ENCODE measurements at places on chromosomes 5 and 9. TPM values are rescaled to one million over a fixed set of nuclear protein-coding genes. Genes with fewer than 3 reads are reported as not detected.

GRCh38 chr9:136226680-136227407 is 18.8 kb downstream of the QSOX2 start:
- DNase-seq: no peak

- DNase-seq: no peak
Measured at GRCh38 chr5:40738502-40738901, 17.3 kb downstream of the TTC33 start.

DNA sequence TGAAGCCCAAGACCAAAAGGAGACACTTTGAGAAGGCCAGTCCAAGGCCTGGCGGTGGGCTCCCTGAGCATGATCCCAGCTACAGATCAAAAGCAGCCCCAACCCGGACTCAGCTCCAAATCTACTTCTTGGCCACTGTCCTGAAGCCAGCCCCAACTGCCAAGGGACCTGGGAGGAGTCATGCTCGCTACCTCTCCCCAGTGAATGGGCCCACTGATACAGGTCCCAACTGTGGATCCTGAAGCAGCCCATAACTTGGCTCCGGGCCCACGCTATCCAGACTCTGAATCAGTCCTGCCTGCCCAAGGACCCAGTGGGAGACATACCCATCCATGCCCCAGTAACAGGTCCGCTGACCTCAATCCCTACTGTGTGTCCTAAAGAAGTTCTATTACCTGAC is 1545.3 kb upstream of the C9orf72 start:
- no peak for DNase-seq

PHF24 gene
- not detected for total RNA-seq

OR2Y1 gene
- not detected for total RNA-seq

Measured in activated T-cell treated with anti-CD3 and anti-CD28 coated beads, Interleukin-2, amount 50 U/mL, for 4 hours (primary cell).